ENCODE measurements at places on chromosomes 7 and 10.

DNA sequence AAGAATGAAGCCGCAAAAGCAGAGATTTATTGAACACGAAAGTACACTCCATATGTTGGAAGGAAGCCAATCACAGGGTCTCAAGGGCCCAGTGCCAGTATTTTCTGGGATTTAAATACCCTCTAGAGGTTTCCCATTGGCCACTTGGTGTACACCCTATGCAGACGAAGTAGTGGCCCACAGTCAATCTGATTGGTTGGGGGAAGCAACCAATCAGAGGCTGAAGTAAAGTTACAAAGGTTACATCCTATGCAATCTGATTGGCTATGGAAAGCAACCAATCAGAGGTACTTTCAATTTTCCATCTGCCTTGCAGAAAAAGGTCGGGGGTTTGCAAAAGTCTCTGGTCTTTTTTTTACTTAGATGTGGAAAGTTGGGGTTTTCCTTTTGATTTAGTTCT, 481.3 kb upstream of the NRP1 start:
- no peak for DNase-seq

GRCh38 chr10:10605551-10606081, 412.1 kb upstream of the CELF2 start:
- DNase-seq: no peak

- DNase-seq: no peak
Measured at GRCh38 chr7:76267894-76268183, 34.6 kb upstream of the HSPB1 start.

GRCh38 chr10:62726142-62726541, 78.4 kb upstream of the ADO start:
- no peak for DNase-seq

DNA sequence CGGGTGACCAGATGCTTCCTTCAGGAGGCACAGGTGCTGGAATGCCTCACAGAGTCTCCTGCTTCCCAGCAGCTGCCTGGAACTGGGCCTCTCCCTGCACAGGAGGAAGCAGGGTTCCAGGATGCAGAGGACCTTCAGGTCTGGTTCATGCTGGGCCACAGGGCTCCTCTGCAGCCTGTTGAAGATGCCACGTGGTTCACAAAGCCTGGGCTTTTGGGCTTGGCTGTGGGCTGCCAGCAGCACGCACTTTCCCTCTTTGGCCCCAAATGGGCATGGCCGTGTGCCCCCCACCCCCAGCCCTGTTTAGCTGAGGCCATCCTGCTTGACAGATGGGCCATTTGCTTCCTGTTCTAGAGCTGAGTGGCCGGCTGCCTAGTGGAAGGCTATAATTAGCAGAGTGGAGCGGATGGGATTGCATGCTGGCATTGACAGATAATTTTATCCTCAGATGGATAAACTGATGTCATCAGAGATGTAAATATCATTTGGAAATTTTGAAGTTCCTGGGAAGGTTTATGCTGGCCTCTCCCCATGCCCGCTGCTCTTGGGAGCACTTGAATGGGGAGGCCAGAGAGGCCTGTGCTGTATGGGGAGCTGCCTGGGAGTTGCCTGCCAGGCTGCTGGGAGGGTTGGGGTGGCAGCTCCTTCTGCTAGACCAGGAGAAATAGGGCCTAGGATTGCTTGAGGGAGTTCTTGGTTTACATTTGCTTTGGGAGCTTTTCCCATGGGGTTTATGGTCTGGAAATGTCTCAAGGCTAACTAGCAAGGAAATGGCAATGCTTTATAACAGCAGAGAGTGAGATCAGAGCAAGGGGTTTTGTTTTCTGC, 28.2 kb downstream of the TSPAN15 start:
- no peak for DNase-seq

DNA sequence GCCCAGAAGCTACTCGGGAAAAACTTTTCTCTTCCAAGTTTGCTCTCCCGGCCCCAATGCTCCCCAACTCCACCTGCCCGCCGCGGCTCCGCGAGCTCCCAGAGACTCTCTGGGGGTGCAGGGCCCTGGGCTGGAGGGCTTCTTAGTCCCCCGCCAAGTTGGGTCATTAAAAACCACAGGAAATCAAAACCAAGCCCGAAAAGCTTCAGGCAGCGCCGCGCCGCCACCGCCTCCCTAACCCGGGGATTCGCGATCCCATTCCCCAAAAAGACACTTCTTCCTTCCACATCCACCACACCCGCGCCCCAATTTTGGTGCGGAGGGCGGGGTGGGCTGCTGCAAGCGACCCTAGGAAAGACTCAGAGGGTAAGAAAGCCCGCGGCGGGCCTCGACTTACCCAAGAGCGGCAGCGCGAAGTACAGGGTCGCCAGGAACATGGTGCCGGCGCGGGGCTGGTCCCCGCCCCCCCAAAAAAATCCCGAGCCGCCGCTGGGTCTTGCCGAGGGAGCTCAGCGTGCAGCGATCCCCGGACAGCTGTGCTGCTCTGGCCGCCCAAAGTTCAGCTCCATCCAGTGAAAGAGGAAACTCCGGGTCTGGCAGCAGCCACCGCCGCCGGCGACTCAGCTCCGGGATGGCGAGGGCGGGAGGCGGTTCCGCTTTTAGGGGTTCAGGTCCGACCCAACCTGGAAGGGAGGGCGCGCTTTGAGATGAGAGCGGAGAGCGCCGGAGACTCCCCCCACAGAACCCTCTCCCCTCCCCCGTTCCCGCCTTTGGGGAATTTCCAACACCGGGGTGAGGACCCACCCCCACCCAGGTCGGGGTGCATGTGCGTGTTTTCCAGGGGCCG, 1.2 kb downstream of the GFRA1 start:
- DNase-seq: peak; percentile 31

GRCh38 chr10:98013776-98014175, 16.6 kb downstream of the CRTAC1 start:
- no peak for DNase-seq

- no peak for DNase-seq
Measured at GRCh38 chr10:50033481-50033880, 34.3 kb upstream of the WASHC2A start.

GRCh38 chr7:120055300-120055699, 217.7 kb upstream of the KCND2 start:
- no peak for DNase-seq

GRCh38 chr7:16697507-16698199, 51.7 kb downstream of the BZW2 start:
- DNase-seq: no peak

- DNase-seq: no peak
Measured at GRCh38 chr10:49289480-49289879, 9.5 kb upstream of the C10orf71 start.

DNA sequence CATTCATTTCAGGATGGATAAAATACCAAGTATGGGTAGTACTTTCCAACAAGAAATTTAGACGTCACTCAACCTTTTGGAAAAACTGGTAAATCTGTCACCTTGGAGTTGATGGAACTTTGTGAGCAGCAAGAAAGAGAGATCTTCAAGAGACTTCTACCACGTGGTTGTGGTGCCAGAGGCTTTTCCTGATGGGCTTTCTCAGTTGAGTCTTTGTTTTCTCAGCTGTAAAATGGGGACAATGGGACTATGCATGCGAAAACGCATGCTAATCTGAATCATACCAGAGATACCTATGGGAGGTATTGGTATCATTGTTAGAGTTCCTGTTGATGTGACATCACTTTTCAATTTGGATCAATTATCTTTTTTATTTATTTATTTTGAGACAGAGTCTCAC, 59.4 kb downstream of the THNSL1 start:
- DNase-seq: no peak

DNA sequence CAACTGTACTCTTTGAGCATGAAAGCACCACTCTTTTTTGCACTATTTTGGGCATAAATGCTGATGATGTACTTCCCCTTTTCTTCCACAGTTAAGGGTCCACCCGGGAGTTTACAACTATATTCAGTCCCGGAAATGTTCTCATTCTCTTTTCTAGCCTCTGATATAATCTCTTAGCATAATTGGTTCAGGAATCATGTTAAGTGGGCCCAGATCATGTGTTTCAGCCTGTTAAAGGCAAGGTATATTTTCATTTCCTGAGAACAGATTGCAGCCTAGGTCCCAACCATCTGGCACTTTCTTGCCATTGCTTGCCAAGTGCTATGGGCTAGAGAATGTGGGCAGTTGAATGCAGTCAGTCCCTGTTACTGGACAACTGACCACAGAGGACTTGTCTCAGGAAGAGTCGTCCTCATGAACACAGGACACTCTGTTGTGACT, 111.4 kb upstream of the GLCCI1 start:
- no peak for DNase-seq

DNA sequence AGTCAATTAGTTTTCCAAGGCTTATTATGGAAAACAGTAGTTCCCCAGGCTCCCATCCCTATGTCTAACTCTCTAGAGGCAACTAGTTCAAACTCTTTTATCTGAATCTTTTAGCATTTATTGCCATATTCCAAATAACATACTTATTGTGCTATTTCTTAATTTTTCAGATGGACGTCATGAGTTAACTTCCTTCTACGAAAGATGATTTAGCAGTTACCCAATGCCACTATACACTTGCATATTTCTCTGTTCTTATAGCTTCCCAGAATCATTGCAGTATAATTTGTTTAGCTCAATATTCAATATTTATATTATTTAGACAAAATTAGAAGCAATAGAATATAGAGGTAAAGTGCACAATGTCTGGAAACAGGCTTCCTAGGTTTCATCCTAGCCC, 52.8 kb downstream of the REEP3 start:
- DNase-seq: no peak

DNA sequence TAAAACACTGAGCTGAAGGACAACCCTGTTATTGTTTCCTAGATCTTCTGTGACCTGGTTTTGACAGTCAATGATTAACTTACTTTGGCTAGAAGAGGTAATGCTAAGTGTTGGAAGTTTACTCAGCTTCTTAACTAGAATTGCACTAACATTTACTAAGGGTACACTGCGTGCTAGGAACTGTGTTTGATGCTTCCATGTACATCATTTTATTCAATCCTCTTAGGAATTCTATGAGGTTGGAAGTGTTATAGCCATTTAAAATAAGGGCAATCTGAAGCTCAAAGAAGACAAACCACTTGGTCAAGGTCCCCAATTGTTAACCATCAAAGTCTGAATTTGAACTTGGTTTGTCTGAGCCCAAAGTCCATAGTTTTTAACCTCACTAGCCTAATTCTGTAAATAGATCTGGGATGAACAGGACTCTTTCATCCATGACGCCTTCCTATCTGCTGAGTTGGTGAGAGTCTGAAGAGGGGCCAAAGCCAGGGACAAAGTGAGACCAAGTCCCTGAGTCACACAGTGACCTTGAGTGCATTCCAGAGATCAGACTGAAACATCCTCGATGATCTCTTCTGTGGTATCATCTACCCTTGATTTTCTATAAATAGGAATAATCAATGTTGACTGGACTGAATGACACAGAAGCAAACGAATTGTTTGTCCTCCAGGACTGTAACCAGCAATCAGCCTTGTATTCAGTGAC, 29.2 kb upstream of the ZNRF2 start:
- no peak for DNase-seq

- no peak for DNase-seq
Measured at GRCh38 chr7:44629829-44630522, 23.5 kb downstream of the OGDH start.

- no peak for DNase-seq
Measured at GRCh38 chr7:93327006-93327633, 95.0 kb downstream of the VPS50 start.

DNA sequence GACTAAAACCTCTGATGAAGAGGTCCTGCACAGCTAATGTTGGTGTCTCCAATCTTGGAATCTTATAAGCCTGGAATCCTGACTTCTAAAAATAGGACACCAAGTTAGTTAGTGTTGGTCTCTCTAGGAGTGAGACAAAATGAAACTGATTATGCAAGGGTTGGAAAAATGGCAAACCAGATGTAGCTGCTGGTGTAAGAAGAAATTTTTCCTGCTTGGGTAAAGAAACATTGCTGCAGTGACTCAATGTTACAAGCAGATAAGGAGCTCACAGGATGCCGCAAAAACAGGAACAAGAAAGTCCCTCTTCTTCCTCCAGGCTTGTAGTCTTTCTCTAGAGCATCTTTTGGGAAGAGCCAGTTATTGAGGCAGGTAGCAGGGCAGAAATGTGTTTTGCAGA, 449.0 kb downstream of the ETV1 start:
- DNase-seq: no peak

GRCh38 chr10:88149906-88150305, 286.5 kb downstream of the PTEN start:
- DNase-seq: no peak

- no peak for DNase-seq
Measured at GRCh38 chr7:15128716-15129115, 226.2 kb upstream of the DGKB start.

DNA sequence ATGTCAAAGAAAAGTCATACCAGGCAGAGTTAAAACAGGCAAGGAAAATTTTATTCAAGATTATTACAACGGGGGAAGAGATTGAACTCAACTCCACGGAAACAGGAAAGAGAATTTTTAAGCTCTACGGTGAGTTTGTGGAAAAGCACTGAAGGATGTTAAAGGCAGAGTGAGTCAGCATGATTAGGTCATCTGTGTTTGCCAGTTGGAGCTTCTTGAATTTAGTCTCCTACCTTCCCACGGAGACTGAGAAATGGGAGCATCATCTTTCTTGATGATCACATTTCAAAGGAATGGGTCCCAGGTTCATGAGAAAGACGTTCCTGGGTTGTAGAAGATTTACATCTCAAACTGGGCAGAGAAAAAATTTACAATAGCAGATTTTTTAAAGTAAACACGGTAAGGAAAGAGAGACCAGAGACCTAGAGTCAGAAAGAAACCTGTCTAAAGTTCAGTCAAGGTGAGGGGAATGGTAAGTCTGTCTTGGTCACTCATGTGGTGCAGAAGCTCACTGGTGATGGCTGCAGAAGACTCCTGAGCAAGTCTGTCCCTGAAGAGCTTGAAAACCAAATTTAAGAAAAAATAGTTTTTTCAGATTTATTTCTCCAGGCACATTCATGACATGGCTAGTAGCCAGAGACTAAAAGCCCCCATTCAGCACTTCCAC, 516.9 kb upstream of the LRRN3 start:
- peak; percentile 32 for DNase-seq

DNA sequence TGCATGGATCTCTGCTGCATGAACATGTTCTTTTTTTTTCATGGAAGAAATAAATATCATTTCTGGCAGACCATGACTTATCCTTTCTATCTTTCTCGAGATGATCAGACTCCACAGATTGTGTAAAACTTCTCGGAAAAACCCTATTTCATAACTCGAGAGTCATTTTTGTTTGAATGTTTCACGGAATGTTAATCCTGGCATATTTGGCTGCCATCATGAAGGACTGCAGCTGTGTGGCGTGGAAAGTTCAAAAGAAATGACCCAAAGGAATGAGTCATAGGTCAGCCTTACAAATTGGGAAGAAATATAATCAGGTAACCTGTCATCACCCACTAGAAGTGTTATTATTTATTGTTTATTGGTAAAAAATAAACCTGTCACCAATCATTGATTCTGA, 566.8 kb downstream of the SDK1 start:
- no peak for DNase-seq

DNA sequence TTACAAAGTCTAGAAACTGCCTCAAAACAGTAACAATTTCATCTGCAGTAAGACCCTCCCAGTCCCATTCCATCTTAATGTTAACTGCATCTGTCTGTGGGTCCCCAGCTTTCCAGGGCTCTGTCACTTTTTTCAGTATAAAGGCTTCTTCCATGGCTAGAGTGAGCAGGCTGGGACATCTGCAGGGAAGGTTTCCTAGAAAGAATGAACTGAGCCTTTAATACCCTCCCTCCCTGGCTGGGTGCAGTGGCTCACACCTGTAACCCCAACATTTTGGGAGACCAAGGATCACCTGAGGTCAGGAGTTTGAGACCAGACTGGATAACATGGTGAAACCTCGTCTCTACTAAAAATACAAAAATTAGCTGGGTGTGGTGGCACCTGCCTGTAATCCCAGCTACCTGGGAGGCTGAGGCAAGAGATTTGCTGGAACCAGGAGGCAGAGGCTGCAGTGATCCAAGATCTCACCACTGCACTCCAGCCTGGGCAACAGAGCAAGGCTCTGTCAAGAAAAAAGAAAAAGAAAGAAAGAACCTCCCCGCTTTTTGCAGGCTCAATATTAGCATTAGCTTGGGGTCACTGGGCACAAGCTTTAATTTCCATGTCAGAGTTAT, 3.4 kb downstream of the ERV3-1 start:
- DNase-seq: no peak

All from A549 (cell line).